ENCODE measurements at places on chromosomes 4 and X.

GRCh38 chrX:47936224-47936939, 67.4 kb downstream of the ZNF182 start:
- no peak for DNase-seq

GRCh38 chr4:184831153-184831552, 5.4 kb upstream of the ACSL1 start:
- no peak for DNase-seq

- DNase-seq: no peak
Measured at GRCh38 chrX:150527108-150527507, 41.3 kb upstream of the MTM1 start.

GRCh38 chr4:87117051-87117731, 103.2 kb downstream of the KLHL8 start:
- peak; percentile 90 for DNase-seq

DNA sequence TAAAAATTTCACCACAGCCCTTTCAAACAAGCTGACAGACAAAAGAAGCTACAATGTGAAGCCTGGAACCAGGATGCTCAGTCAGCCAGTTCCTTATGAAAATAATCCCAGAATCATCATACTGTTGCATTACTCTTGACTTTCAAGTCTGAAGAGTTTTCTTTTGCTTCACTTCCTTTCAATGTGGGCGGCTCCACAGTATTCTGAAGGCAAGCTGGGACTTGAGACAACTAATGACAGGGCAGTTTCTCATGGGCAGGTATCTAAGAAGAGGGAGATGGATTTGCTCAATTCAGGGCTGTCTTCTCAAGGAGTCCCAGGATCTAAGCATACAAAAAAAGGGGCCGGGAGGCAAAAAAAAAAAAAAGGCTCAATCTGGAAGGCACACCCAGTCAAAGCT, 173.4 kb downstream of the PAPSS1 start:
- DNase-seq: no peak

GRCh38 chr4:66681962-66682361, 863.3 kb downstream of the CENPC start:
- no peak for DNase-seq

DNA sequence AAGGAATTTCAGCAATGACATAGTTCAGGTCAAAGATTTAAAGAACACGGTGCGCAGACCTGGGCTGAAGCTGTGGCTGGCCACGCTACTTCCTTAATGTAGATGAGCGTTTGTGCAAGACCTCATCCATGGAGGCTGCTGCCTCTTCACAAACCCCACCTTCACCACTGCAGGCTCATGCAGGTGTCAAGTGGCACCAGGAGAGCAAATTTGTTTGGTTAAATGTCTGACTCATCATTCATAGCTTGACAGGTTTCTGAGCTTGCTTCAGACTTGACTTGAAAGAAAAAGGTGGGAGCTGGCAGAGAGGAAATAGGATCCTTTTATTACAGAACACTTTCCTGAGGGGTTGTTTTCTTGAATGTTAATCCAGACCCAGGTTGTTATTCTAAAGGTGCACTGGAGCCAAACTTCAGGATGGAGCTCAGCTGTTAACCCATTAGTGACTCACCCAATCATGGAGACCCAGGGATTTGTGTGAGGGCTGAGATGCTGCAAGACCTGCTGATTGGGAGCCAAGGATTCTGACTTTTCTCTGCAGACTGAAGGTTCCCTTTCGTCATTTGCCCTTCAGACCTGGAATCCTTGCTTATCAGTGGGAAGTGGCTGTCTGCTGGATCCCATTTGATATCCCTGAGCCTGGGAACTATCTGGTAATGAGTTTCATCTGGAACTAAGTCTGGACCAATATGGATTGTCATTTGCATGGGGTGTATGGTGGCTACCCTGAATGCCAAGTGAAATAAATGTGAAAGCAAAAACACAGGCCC, 315.3 kb downstream of the PTTG2 start:
- DNase-seq: peak; percentile 44

- no peak for DNase-seq
Measured at GRCh38 chrX:109859651-109860050, 126.6 kb upstream of the ACSL4 start.

DNA sequence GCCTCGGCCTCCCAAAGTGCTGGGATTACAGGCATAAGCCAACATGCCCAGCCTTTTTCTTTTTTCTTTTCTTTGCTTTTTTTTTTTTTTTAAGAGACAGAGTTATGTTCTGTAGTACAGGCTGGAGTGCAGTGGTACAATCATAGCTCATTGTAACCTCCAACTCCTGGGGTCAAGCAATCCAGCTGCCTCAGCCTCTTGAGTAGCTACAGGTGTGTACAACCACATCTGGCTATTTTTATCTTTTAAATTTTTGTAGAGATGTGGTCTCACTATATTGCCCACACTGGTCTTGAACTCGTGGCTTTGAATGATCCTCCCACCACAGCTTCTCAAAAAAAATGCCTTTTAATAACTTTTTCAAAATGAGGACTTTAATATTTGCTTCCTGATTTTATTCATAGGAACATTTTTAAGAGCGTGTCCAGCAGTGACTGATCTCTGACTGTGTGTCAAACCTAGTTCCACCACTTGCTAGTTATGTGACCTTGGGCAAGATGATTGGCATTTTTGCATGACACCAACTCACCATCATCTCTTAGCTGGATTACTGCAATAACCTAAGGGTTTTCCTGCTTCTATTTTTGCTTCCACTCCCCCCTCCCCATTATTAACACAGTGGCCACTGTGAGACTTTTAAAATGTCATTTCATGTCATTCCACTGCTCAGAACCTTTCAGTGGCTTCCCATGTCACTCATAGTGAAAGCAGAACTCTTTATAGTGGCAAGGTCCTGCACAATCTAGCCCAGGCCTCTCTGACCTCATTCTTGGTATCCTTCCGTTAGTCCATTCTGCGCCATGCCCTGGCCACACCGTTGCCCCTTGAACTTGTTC, 4.5 kb upstream of the TNIP3 start:
- no peak for DNase-seq

- DNase-seq: no peak
Measured at GRCh38 chr4:102281171-102281839, 64.0 kb downstream of the SLC39A8 start.

GRCh38 chr4:74638689-74639088, 155.6 kb downstream of the BTC start:
- DNase-seq: no peak

DNA sequence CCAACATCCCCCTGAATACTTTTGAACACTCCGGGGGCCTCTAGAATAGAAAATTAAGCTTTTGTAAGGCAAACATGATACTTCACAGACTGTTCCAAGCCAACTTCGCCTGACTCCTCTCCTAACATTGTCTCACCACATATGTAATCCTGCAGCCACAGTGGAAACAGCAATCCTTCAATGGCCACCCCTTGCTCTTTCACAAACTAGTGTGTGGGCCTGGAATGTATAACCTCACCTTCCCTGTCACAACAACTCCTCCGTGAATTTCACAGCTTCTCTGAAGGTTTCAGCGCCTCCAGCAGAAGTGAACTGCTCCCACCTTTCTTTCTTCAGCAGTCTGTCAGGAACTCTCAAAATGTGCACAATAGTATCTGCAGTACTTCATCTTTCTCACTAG, 185.1 kb downstream of the ADGRL3 start:
- no peak for DNase-seq

GRCh38 chr4:88846206-88846790, 148.7 kb upstream of the NAP1L5 start:
- no peak for DNase-seq

DNA sequence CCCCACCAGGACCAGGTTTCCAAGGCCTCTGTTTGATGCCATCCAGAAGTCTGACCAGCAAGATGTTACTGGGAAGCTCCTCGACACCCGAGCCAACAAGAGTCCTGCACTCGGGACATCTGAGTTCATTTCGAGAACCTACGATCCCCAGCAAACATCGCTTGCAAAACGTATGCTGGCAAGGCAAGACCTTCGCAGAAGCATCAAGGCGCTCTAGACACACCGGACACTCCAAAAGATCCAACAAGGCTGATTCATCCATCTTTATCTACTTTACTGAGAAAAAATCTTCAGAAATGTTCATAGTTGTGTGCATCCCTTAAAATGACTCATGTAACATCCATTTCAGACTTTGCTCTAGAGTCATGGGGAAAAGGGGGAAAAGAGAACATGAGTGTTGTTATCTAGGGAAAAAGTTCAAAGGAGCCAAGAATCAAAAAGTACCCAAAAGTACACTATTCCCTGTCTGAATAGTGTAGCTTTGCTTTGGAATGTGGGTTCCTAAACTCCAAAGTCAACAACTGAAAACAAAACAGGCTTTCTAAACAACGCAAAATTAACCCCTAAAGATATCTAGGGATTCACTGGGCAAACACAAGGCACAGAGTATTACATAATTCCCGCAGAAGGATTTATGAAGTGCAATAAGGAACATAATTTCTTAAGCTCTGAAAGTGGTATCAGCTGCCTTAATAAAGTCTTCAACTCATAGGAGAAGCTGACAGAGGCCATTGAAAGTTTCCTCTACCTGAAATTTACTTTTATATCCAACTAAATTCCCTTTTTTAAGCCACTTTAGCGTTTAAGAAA, 1.6 kb downstream of the SH3RF1 start:
- DNase-seq: no peak

DNA sequence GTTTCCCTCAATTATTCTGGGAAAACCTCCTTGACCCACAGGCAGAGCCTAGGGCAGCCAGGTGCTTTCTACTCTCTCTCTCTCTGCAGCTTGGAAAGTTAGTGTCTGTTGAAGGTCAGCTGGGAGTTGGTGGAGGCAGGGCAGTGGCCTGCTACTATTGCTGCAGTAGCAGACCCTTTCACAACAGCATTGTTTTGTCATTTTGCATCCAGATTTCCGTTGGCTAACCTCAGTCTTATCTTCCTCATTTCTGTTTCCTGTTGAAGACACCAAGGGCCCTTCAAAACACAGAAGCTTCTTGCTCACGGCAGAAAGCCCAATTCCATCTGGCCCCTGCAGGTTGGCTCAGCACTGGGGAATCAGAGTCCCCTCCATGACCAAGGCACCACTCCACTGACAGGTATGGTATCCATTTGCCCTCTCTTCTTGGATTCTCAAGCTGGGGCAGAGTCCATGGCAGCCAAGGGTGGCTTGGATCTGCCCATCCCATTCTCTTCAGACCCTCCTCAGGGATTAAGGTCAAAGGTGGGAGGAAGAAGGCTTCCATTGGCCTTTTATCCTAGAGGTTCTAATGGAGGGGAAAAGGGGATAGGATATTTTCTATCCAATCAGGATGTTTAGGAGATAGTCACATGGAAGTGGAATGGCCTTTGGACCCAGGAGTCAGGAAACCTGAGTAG, 24.6 kb downstream of the VSIG4 start:
- DNase-seq: no peak

DNA sequence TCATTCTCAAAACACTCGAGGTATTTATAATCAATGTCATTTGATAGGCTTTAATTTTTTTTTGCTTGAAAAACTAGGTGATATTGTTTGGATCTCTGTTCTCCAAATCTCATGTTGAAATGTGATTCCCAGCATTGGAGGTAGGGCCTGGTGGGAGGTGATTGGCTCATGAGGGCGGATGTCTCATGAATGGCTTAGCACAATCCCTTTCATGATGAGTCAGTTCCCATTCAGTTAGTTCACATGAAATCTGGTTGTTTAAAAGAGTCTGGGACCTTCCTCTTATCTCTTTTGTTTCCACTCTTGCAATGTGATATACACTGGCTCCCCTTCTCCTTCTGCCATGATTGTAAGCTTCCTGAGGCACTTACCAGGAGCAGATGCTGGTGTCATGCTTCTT, 638.7 kb downstream of the DMD start:
- DNase-seq: no peak

DNA sequence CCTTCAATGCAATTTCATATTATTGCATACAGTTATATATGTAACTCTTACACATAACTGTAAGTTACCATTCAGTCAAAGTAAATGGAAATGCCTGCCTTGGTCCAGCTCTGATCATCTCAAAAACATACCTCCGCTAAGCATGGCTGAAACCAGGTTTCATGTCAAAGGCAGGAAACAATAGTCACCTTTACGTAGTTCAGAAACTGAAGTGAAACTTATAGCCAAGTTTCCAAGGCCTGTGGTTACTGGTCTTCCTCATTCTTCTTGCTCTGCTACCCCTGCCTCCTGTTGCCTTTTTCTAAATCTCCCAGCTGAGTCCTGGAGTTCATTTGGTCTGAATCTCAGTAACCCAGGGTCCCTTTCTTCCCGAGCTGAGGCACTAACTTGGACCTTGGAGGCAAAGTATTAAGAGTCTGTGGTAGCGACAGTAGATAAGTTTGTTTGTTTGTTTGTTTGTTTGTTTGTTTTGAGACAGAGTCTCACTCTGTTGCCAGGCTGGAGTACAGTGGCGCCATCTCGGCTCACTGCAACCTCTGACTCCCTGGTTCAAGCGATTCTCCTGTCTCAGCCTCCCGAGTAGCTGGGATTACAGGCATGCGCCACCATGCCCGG, 30.8 kb downstream of the DAPP1 start:
- DNase-seq: no peak

DNA sequence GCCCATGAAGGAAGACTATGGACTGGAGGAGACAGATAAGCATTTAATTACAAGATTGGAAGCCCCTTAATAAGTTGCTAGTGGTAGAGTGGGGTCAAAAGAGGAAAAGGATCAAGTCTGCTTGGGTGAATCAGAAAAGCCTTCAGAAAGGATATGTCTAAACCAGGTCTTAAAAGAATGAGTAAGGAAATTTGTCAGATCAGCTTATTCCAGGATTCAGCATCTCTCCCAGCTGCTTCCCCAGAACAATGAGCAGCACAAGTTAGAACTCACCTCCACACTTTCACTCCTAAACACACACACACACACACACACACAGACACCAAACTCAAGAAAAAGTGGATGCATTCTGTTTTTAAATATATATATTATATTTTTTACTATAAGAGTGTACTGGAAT, 166.5 kb downstream of the CPEB2 start:
- DNase-seq: no peak

DNA sequence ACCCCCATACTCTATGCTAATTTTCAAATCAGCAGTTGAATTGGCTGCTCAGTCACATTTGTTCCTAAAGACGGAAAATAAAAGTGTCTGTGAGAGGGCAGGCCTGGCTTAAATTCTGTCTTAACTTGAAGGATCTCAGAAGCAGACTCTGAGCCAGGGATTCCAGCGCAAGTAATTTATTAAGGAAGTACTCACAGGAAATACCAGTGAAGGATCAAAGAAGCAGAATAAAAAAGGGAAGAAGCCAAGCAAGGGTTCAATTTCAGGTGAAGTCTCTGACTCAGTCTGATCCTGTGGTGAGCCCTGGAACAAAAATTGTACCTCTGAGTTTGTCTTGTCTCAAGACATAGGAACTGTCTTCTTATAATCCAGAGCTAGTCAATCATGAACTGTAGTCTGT, 52.2 kb downstream of the IL1RAPL1 start:
- DNase-seq: peak; percentile 5

- DNase-seq: peak; percentile 37
Measured at GRCh38 chr4:138158746-138159297, 83.3 kb downstream of the SLC7A11 start.

DNA sequence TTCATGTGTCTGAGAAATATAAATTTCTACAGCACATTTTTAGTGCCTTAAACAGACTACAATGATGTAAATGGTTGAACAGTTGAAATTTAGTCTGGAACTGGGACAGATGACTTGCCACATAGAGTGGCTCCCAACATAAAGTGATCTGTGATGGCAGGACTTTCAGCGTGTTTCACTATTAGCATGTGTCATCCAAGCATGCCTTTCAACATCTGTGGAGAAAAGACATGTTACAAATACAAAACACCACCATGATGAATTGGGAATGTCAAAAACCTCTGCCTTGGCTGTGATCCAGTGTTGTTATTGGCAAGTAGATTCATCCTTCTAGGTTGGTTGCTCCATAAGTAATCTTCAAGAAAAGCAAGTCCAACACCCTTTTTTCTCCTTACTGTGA, 348.7 kb downstream of the MAPK10 start:
- DNase-seq: no peak

Data from kidney epithelial cell (primary cell).